Thymus (tissue), 14 donors: ENCODE measurements at places on chromosomes 2 and 18. TPM values are rescaled to one million over a fixed set of nuclear protein-coding genes. Genes with fewer than 3 reads are reported as not detected.

The ABCB11 gene
- polyA plus RNA-seq = 0.09 TPM

The MEIS1 gene
- 15.5 TPM for polyA plus RNA-seq

The CAMKMT gene
- 7.4 TPM for polyA plus RNA-seq

The SANBR gene
- polyA plus RNA-seq = 6.0 TPM

The NFATC1 gene
- 23.8 TPM for polyA plus RNA-seq

The AOX1 gene
- polyA plus RNA-seq = 10.7 TPM
